Neural progenitor cell (in vitro differentiated cells): ENCODE measurements at places on chromosomes 7 and 10. TPM values are rescaled to one million over a fixed set of nuclear protein-coding genes. Genes with fewer than 3 reads are reported as not detected.

- H3K36me3 ChIP-seq, result no peaks in the 10 kb centered on the region
- peaks cover 11% of the 10 kb centered on the region for H3K27me3 ChIP-seq
- peak within 1 kb of the TSS; percentile 99 for H3K4me3 ChIP-seq
- peak within 1 kb of the TSS; percentile 93 for H3K27ac ChIP-seq
- peak; percentile 81 for DNase-seq
Observed at GRCh38 chr7:152435384-152436110, at the start of gene KMT2C. Gene KMT2C (minus strand): TSS chr7:152436003. CDS start chr7:152435786, 217 bp downstream.

ADCYAP1R1 gene
- total RNA-seq, result 0.39 and 0.56 TPM in 2 replicates

DNA sequence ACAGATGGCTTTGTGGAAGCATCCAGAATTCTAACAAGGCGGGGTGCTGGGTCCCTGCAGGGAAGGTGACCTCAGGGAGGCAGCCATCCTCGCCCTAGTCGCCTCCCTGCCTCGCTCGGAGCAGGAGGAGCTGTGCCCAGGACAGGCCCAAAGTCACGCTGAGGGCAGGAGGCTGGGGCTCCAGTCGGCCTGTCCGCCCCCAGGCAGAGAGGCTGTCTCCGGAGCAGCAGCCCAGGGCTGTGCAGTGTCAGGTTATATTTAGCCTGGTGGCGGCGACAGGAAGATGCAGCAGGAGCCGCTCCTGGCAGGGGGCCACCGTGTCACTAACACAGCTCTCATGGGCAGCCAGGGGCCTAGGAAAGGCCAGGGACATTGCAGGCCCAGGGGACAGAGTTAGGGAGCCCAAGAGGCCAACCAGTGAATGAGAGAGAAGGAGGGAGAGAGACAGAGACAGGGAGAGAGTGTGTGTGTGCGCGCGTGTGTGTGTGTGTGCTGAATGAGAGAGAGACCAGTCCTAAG is 13.5 kb downstream of the KCNH2 start:
- H3K4me1 ChIP-seq, result peaks cover 12% of the 10 kb centered on the region
- H3K36me3 ChIP-seq, result no peaks in the 10 kb centered on the region
- no peak overlapping the region for H3K27ac ChIP-seq
- H3K27me3 ChIP-seq, result no peaks in the 10 kb centered on the region
- no peak overlapping the region for H3K4me3 ChIP-seq

DNA sequence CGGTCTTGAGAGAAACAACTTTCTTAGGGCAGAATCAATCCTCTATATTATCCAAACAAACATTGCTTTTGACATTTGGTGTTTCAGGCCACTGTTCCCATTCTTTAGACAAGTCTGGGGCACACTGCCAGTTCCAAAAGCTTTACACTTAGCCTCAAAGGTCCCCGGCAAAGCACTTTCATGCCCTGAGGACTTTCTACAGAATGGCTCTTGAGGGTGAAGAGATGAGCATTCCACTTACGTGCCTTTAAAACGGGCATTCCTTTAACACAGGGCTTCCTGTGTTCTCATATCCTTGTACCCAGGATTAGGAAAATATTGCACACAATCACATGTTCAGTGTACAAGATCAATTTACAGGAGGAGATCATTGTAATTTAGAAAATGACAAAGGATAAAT is 13.1 kb upstream of the TMEM213 start:
- H3K36me3 ChIP-seq, result no peaks in the 10 kb centered on the region
- no peak overlapping the region for H3K27ac ChIP-seq
- H3K4me1 ChIP-seq, result no peaks in the 10 kb centered on the region
- H3K4me3 ChIP-seq, result no peak overlapping the region
- H3K27me3 ChIP-seq, result no peaks in the 10 kb centered on the region

DNA sequence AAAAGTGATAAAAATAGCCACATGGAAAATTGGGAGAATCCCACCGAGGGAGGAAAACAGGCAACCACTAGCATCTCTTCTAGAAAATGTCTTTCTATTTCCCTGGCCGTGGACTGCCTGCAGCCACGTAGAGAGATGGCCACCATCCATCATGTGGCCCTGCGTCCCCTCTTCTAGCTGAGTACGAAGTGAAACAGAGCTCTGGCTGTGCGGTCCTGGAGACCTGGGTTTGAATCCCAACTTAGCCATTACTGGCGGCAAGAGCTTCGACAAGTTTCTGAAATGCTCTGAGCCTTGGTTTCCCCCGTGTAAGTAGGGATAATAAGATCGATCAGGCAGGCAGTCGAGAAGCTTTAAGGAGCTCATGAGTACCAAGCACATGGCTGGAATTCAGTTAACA is 32.9 kb downstream of the ZCCHC24 start:
- H3K4me3 ChIP-seq, result no peak overlapping the region
- no peaks in the 10 kb centered on the region for H3K4me1 ChIP-seq
- no peak overlapping the region for H3K27ac ChIP-seq
- H3K27me3 ChIP-seq, result no peaks in the 10 kb centered on the region
- no peak for DNase-seq
- no peaks in the 10 kb centered on the region for H3K36me3 ChIP-seq
